ENCODE measurements at places on chromosomes 5 and 9. TPM values are rescaled to one million over a fixed set of nuclear protein-coding genes. Genes with fewer than 3 reads are reported as not detected.
A peak's percentile ranks its signal among the peaks of the same experiment; 100 is the strongest.

DNA sequence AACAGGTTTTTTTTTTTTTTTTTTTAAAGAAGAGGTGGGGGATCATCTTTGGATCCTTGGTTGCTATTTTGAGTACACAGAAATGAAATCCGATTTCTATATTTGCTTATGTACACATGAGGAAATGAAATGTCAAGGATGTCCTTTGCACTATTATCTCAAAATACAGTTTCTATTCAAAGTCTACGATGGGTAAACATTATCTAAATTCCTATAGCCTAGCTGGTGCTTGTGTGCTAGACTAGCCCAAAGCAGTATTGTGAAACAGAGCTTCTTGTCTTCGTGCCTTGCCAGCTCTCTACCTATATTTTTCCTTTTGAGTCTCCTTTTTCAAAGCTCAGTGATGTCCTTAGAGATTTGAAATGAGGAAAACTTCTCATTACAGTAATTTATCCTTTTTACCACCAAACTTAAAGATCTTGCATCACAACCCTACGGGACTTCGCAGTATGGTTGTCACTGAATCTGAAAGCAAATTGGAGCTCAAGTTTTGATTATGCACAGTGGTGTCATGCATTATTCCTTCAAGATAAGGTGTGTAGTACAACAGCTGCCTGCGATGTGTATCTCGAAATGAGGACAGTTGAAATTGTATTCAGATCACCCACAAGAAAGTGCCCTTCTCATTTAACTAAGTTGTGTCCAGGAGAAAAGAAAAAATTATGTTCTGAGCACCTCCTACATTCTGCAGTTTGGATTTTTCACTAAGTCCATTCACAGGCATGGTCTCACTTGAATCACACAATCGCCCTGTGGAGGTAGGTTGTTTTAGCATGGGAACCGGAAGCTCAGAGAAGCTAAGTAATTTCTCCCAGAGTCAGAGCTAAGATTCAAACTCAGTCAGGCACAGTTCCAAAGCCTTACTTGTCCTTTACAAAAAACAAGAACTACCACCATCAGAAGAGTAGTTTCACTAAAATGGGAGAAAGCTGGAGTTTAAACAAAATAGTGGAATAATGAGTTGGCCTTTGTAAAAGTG, 379.0 kb downstream of the GLIS3 start:
- no peak for DNase-seq

GRCh38 chr5:103174147-103174546, 54.0 kb downstream of the PPIP5K2 start:
- no peak for DNase-seq

- DNase-seq = no peak
Observed at GRCh38 chr5:93250424-93250823, 330.6 kb downstream of the NR2F1-AS1 start.

DNA sequence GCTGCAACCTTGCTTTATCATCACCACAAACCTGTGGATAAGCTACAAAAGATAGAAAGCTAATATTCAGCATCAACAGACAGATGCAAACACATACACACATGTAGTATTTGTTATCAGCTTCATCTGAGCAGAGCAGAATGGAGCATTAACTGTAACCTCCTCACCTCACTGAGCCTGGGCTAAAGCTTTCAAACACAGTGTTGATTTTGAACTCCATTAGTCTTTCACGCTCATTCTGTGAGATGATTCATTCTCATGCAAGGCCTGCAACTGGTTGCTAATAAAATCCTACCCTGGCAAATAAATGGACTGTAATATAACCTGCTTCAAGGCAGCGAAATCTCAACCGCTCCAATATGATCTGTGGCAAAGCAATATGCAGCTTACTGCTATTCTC, 1360.6 kb upstream of the ACO1 start:
- no peak for DNase-seq

DNA sequence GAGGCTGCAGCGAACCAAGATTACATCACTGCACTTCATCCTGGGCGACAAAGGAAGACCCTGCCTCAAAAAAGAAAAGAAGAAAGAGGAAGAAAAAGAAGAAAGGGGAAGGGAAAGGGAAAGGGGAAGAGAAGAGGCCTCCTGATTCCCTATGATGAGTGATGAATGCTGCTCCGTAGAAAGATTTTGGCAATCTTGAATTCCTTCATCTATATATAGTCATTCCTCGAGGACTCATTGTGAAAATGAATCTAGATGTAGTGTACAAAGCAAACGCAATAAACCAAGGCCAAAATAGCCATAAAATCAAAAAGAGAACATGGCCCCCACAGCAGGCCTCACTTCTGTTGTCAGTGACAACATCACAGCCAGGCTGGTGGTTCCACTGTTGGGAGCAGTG, 218.0 kb downstream of the DCP2 start:
- no peak for DNase-seq

DNA sequence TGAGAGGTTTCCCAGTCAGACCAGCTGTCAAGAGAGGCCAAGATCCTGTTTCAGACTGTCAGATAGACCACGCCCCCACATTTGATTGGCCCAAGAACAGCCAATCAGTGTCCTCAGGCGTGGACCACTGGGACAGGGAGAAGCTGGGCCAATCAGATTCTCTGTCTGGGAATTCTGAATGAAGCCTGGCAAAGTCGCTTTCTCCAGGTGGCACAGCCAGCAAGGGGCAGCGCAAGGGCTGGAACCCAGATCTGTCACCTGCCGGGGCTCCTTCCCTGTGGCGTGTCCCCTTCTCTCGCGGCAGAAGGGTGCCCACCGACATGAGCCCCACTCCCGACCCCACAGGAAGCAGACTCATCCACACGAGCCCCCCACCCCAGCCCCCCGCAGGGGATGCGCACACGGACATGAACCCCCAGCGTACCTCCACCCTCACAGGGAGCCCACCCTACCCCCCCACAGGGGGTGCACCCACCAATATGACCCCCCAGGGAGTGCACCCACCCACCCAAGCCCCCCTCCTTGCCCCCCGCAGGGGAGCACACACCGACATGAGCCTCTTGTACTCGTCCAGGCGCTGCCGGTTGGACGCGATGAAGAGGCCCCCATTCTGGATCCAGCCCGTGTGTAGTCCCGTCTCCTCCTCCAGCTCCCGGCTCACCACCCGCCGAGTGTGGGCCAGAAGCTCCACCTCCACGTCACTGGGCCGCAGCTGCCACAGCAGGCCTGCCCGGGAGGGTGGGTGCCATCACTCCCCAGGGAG, 6.1 kb downstream of the SARDH start:
- DNase-seq = peak; percentile 48

- no peak for DNase-seq
Observed at GRCh38 chr5:11056560-11056959, 295.5 kb upstream of the DAP start.

- DNase-seq = no peak
Observed at GRCh38 chr5:90941002-90941720, 382.6 kb downstream of the ADGRV1 start.

GRCh38 chr5:78781611-78782286, 133.2 kb upstream of the LHFPL2 start:
- DNase-seq = no peak

- no peak for DNase-seq
Observed at GRCh38 chr5:170330568-170331054, 33.0 kb upstream of the LCP2 start.

DNA sequence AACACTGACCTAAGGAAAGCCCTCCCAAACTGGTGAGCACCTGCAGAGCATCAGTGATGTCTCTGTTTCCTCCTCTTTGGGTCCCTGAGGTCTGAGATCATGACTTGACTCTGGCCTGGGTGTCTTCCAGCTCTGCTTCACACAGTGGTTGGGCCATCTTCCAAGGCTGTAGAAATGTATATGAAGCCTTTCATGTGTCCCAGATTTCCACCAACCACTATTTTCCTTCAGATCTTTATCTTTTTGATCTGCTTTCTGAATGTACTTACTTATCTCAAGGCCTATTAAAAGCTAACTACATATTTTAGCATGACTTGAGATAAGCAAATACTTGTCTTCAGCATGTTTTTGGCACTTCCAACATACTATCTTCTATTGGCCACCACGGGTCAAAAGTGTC, 47.1 kb downstream of the PRELID2 start:
- DNase-seq = no peak

DNA sequence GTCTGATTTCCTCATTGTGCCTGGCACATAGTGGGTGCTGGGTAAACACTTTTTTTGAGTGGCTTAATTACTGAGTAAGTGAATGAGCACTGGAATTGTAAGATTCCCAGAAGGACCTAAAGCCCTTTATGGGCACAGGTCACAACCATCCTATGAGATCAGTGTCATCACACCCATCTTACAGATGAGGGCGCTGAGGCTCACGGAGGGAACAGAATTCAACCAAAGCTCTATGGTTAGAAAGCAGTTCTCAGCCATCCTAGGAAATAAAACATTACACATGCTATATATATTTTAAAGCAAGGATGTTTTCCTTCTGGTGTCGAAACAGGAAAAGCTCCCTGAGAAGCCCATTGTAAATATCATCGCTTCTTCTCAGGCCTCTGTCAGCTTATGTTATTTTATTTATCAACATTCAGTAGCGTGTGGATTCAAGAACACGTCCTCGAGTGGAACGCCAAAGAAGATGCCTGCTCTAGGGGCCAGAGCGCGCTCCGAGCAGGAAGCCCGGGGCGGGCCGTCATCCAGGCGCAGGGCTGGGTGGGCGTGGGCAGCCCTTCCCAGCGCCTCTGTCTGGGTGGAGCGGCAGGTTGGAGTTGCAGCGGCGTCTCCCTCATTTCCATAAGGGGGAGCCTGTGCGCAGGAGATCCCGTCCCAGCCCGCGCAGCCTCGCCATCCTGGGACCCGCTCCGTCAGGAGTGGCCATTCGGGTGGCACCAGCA, 155.8 kb upstream of the SMIM23 start:
- DNase-seq = no peak

GRCh38 chr5:40514976-40515375, 164.7 kb upstream of the PTGER4 start:
- DNase-seq = no peak

DNA sequence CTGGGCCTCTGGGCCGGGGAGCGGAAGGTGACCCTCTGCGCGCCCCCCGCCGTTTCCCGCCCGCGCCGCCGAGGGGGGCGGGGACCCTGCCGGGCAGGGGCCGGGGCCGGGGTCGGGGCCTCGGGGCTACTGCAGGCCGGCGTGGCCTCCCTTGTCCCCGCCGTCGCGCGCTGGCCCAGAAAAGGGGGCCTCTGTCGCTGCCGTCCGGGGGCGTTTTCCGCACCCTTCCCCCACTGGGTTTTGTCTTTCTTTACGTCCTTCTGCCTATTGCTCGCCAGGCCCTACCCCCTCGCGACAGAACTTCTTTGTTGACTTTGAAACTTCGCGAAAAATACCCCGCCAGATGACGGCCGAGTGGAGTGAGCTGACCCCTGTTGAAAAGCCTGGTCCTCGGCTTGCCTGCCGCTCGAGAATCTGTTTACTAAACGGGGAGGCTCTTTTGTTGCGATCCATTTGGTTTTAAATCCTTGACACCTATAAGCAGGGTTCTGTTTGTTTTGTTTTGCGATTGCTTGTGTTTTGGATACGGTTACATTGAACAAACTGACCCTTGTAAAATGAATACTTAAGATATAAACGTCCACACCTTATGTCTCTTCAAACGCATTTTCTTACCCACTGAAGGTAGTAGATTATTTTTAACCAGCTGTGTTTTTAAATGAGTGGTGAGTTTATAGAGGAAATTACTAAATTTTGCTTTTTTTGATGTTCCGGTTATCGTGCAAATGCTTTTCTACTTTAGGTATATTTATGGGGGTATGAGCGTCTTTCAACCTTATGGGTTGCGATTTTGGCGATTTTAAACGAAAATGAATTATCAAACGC, 765 bp downstream of the MARCHF6 start:
- DNase-seq = peak; percentile 63

- peak; percentile 91 for DNase-seq
Observed at GRCh38 chr9:109792951-109793546, 13.1 kb downstream of the PALM2AKAP2 start.

- no peak for DNase-seq
Observed at GRCh38 chr5:116571568-116572349, 2.9 kb downstream of the SEMA6A start.

GRCh38 chr5:176621661-176622079, 8.7 kb downstream of the SNCB start:
- no peak for DNase-seq

DNA sequence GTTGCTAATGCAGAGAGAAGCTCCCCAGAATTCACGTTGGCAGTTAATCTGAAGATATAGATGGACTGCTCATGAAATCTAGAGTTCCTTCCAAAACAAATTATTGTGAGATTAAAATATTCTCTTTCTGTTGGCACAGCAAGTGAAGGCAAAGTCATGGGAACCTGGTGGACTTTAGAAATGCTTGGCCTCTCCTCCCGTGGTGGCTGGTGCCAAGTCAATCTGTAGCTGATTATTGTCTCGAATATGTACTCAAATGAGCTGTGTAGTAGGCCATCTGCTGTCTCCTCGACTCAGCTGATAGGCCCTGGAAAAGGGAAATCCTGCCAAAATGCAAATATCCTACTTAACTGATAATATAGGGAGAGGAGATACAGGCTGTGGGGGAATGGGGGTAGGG, 69.3 kb downstream of the DAPK1 start:
- no peak for DNase-seq

DNA sequence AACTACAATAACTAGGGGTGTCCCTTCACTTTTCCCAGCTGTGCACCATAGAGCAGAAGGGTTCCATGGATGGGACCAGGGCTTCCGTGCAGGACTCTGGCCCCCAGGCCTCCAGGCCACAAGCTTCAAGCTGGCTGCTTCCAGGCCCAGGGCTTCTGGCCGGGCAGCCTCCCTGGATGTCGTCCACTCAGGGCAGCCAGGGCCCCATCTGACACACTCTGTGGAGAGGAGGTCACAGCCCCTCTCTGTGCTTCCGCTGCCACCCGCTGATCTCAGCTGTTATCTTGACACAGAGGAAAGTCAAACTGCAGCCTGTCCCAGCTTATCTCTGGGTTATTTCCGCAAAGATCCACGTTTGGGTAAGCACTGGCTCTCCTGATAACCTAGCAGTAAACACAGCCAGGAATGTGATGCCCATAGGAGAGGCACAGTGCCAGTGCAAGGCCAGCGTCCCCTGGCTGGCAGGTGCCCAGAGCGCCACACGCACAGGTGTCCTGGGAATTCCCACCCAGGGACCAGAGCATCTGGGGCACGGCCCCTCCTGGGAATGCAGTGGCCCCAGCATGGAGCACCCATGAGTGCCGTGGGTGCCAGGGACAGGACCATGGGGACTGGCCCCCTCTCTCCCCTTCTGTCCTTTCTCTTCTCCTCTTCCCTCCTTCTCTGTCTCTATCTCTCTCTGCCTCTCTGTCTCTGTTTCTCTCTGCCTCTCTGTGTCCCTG, 15.6 kb upstream of the SLC6A19 start:
- DNase-seq = no peak

Gene AJM1
- 0.87 TPM for total RNA-seq

Gene AGXT2
- total RNA-seq = not detected

Gene SNX2
- 62.0 TPM for total RNA-seq

Gene IGIP
- total RNA-seq = 0.85 TPM

Gene RETREG1
- total RNA-seq = 0.60 TPM

Gene LURAP1L
- 10.0 TPM for total RNA-seq

Gene EPB41L4A
- total RNA-seq = not detected

Gene FGF1
- total RNA-seq = 4.0 TPM

Gene TNFSF8
- not detected for total RNA-seq

Gene BTNL8
- 0.18 TPM for total RNA-seq

Gene FYB1
- total RNA-seq = not detected

Measured in HT1080 (cell line).